ENCODE measurements at places on chromosomes 7 and 10.

DNA sequence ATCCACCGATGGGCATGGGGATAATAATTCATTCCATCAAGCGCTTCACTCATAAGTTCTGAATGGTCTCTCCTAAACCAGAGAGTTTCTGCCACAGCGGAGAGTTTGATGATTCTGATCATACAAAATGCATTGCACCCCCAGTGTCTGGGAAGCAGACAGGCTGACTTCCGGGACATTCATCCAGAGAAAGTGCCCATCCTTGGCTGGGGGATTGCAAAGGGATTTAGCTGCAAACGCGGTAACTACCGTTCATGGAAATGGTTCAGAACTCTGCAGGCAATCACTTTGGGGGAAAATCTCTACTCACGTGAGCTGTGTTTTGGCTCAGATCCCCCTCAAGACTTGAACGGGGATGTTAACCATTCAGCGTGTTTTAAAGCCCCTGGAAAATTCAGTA is 33.4 kb upstream of the CALN1 start:
- DNase-seq, result no peak

DNA sequence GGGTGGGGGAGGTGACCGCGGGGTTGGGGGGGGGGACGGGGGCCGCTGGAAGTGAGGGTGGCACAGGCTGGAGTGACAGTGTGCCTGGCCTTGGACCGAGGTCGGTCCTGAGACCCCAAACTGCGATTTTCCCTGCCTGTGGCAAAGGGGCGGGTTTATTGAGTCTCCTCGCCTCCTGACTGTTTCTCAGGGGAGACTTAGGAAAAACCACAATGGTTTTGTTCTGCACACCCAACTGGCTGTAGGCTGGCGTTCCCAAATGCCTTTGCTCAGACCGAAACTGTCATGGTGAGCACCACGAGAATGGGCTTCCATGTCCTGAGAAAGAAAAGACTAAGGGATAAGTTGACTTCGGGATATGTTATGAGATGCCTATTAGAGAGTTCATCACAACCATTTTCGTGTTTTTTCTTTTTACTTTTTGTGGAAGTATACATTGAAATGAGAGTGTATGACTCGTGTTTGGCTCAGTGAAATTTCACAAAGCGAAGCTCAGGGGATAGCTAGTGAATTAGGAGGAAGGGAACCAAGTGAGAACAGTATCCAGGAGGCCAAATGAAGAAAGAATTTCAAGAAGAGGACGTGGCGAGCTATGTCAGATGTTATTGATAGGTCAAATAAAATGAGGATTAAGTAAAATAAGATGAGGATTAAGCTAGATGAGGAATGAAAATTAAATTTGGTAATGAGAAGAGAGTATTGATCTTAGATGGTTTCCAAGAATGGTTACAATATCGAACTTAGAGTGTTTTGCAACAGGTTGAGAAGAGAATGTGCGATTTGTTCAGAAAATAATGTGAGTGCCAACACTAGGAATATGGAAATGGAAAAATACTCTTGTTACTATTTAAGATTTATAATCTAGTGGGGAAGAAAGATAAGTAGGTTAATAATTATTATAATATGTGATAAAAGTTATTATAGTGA is 918 bp downstream of the NET1 start:
- peak; percentile 7 for DNase-seq

DNA sequence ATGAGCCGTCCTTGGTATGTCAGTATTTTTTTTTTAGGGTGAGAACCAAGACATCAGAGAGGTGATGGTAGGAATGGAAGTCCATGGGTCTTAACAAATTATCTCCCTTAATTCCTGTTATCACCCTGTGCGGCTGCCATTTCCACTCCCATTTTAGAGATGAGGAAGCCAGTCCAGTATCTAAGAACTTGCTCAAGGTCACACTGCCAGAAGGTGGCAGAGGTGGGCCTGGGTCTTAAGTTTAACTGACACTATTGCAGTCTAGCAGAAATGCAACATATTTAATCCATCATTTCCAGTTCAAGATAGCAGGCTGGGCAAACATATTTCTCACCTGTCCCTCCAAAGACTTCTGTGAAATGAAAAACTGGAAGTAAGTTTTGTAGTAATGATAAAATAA is 108.3 kb downstream of the GLI3 start:
- DNase-seq, result no peak

DNA sequence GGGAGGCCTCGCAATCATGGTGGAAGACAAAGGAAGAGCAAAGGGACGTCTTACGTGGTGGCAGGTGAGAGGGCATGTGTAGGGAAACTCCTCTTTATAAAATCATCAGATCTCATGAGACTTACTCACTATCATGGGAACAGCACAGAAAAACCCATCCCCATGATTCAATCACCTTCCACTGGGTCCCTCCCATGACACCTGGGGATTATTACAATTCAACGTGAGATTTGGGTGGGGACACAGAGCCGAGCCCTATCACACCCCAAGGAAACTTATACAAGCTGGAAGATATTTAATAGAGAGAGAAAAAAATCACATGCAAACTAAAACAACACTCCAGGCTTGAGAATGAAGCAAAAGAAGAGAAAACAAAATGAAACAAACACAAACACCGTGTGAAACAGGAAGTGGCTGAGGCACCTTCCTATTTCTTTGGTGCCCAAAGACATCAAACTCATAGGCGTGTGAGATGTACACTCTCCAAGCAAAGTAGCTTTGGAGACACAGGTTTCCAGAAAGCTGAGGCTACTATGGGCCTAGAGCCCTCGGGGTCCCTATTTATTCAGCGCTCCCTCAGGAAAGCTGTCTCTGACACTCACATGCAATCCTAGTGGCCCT is 97.2 kb downstream of the PRKCQ start:
- no peak for DNase-seq

DNA sequence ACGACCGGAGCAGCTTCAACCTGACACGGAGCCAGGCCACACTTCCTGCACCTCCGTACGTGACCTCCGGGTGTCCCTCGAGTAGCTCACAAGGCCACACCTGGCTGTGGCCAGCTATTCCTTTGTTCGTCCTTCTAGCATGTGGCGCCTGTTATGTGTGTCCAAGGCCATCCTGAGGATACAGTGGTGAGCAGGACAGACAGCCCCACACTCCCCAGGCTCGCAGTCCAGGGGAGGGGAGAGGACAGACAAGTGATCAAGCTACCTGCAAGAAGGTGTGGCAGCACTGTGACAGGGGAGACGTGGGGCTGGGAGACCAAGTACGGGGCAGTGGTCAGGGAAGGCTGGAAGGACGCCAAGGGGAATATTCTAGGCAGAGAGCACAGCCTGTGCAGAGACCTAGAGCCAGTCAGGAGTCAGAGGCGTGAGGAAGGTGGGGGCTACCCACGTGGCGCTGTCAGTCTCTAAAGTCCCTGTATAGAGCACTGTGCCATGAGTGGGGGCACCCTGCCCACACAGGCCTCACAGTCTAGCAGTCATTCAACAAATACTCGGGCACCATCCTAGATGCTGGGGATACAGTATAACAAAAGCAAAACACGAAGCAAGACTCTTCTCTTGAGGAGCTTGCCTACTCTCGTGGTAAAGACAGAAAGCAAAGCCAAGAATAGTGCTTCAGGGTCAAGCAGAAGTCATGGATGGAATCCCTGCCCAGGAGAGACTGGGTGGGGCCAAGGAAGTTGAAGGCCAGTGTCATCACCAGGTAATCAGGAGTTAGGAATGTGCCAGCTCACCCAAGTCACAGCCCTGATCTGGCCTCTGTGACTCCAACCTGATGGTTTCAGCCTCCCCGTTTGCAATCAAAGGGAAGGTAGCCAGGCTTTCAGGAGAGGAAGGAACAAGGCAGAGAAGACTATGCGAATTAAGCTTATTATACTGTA is 58.6 kb downstream of the PROSER2 start:
- peak; percentile 14 for DNase-seq

GRCh38 chr10:110059925-110060324 is 52.1 kb downstream of the ADD3 start:
- no peak for DNase-seq

Measured in GM04503 (cell line).